ENCODE measurements at places on chromosomes 2 and 18. TPM values are rescaled to one million over a fixed set of nuclear protein-coding genes. Genes with fewer than 3 reads are reported as not detected.

The GAD1 gene
- total RNA-seq: not detected

The REG1A gene
- not detected for total RNA-seq

The G6PC2 gene
- total RNA-seq: not detected

The NLRC4 gene
- total RNA-seq: not detected

The ADGRF3 gene
- under 0.01 TPM for total RNA-seq

The ABCG5 gene
- total RNA-seq: not detected

The PLGLB1 gene
- 1.3 TPM for total RNA-seq

The SNX17 gene
- 112 TPM for total RNA-seq

The ACYP2 gene
- total RNA-seq: 4.7 TPM

The TUBA4B gene
- total RNA-seq: not detected

The LIPG gene
- total RNA-seq: 80.9 TPM

The TEKT4 gene
- total RNA-seq: not detected

The SCN7A gene
- not detected for total RNA-seq

The ATP8B1 gene
- 80.7 TPM for total RNA-seq

The DAW1 gene
- 3.3 TPM for total RNA-seq

The SERPINB10 gene
- not detected for total RNA-seq

The COL6A3 gene
- 25.7 TPM for total RNA-seq

The ABCB11 gene
- total RNA-seq: 0.98 TPM

The EVX2 gene
- not detected for total RNA-seq

The TLX2 gene
- not detected for total RNA-seq

The RND3 gene
- total RNA-seq: 69.8 TPM

The CNDP2 gene
- total RNA-seq: 69.7 TPM

The GBX2 gene
- total RNA-seq: 2.6 TPM

The GPR45 gene
- not detected for total RNA-seq

The ITGA4 gene
- 5.4 TPM for total RNA-seq

The PPP1R1C gene
- under 0.01 TPM for total RNA-seq

Measured in vein endothelial cell (primary cell).